Stimulated activated CD4-positive, alpha-beta T cell treated with anti-CD3 and anti-CD28 coated beads, Interleukin-1b, Interleukin-23, amount 100 ng/mL, for 1 hour (primary cell): ENCODE measurements at places on chromosomes 16 and 17.

DNA sequence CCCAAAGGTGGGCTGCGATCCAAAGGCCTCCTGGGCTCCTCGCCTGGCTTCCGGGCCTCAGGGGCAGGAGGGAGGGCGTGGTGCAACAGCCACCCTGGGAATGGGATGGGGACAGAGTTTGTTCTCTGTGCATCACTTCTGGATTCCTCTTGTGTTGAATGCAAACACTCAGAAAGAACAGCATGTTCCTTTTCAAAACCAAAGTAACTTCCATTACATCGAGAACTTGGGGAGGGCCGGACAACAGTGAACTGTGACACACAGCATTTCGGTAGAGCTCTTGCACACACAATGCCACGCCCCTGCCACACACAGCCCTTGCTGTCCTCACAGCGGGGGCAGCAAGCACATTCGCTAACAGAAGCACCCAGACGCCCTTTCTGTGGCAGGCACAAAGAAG, 36.1 kb upstream of the FASN start:
- no peak for DNase-seq

- no peak for DNase-seq
Observed at GRCh38 chr17:73901661-73902415, 257.6 kb upstream of the SDK2 start.

DNA sequence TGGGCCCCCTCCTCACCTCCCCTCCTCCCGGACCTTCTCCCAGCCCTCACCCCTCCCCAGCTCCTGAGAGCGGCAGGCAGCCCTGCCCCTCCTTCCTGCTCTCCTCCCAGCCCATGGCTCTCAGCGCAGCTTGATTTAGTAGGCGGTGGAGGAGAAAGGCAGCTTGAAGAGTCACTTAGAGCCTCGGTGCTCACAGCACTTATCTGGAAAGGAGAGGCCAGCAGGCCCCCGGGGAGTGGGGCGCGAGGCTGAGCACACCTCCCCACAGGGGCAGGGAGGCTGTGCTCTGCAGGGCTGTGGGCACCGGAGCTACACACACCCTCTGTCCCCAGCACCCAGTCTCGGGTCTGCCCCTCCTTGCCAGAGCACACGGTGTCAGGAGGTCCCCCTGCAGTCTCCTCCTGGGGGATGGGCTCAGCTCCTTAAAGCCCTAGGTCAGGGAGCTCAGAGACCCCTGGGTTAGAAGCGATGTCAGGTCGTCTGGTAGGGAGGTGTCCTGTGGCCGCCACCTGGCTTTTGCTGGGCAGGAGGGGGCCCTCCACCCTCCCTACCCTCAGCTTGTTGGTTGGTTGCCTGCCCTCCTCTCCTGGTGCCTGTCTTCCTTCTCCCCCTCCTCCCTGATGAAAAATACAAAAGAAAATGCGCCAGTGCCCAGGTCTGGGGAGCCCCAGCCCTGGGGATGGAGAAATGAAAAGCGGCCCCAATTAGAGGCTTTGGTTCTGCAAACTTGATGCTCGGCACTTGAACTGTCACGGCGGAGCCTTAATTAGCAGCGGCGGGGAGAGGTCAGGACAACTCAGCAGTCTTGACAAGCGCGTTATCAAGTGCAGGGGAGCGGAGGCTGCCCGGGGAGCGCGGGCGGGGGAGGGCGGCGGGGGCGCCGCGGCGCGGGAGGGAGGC, 151.1 kb upstream of the GSE1 start:
- no peak for DNase-seq

- no peak for DNase-seq
Observed at GRCh38 chr16:49275050-49275730, 6.4 kb downstream of the CBLN1 start.

DNA sequence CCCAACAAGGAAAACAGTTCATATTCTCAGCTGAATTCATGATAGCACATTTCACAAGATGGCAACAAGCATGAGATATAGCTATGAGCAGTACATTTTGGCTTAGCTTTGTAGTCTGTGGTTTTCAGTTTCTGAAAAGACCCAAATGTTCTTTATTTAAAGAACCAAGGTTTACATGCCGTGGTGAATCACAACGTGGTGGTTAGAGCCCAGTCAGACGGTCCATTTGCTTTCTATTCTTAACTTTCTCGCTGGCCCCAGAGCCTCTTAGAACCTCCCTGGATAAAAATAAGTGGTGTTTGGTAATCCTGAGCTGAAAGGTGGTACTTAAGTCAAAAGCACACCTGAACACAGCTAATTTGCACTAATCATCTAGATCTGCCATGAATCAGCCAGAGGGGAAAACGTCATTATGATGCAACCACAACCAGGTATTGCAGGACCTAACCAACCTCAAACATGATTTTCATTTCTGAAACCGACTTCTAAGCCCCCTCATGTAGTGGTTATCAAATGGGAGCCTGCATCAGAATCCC, 18.6 kb upstream of the HAPSTR1 start:
- no peak for DNase-seq

- no peak for DNase-seq
Observed at GRCh38 chr17:13864521-13864920, 204.8 kb upstream of the COX10 start.

DNA sequence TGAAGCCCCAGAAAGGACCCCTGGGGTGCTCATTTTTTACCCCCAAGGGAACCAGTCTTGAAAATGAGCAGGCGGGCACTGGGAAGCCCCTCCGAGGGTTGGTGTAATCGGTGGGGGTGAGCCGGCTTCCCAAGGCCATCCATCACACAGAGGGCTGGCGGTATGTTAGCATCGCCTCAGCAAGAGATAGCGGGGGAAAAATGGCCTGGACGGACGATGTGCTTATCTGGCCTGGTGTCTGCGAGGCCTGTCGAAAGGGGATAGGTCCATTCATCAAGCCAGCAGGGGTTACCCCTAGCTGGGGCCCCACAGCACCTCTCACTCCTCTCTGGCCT, 188.9 kb downstream of the IRF8 start:
- no peak for DNase-seq

- DNase-seq, result no peak
Observed at GRCh38 chr17:57914273-57915142, 40.7 kb downstream of the CUEDC1 start.

GRCh38 chr16:89200850-89201411, 594 bp upstream of the SLC22A31 start:
- no peak for DNase-seq

DNA sequence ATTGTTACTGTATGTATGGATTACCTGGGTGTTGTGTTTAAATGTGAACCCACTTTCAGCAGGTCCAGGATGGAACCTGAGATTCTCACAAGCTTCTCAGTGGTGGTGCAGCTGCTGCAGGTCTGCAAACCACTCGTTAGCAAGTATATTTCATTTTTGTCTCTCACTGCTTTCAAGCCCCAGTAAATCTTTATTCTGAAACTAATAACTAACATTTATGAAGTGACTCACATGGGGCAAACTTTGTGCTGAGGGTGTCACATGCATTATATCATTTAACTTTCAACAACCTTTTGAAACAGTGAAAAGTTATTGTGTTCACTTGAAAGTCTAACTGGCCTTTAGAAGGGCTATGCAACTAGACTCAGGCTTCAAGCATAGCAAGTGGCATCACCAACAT, 98.9 kb upstream of the DYNLRB2 start:
- no peak for DNase-seq

GRCh38 chr16:76653390-76654026, 376.3 kb downstream of the CNTNAP4 start:
- DNase-seq, result no peak

- no peak for DNase-seq
Observed at GRCh38 chr17:29592850-29593551, at the start of gene ANKRD13B. Gene ANKRD13B (plus strand): TSS chr17:29593132. CDS start chr17:29593622, 490 bp downstream.

DNA sequence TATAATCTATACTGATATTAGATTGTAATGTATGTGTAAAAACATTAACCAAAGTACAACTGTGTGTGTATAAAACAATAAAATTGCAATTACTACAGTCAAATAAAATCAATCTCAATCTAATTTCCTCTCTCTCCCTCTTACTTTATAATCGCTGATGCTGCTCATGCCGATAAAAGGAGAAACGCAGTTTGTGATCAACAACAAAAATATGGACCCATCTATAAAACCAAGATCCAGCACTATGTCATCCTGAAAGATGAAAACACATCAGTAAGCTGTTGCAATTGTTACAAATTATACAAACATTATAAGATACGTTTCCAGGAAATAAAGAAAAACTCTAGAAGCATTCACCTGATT, 33.5 kb upstream of the ABCA6 start:
- DNase-seq, result no peak

GRCh38 chr16:73457851-73458250, 409.9 kb upstream of the ZFHX3 start:
- DNase-seq, result no peak

- no peak for DNase-seq
Observed at GRCh38 chr17:66580184-66580955, 254.5 kb upstream of the CACNG5 start.

GRCh38 chr17:41340934-41341861, 9.4 kb downstream of the KRT33A start:
- DNase-seq, result no peak

DNA sequence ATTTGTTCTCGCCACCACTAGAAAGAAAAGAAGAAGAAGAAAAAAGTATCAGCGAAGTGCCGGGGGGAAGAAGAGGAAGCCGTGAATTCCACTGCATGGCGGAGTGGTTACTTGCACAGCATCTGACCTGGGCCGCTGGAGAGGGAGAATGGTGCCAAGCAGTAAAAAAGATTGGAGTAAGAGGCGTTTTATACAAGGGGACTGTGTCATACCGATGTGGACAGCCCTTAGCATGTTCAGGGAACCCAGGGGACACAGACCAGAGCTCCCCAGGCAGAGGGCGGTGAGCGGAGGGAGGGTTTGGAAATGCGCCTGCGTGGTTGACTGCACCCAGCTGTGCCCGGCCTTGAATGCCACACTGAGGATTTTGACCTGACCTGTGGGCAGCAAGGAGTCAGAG, 52.8 kb downstream of the PLXDC1 start:
- no peak for DNase-seq

DNA sequence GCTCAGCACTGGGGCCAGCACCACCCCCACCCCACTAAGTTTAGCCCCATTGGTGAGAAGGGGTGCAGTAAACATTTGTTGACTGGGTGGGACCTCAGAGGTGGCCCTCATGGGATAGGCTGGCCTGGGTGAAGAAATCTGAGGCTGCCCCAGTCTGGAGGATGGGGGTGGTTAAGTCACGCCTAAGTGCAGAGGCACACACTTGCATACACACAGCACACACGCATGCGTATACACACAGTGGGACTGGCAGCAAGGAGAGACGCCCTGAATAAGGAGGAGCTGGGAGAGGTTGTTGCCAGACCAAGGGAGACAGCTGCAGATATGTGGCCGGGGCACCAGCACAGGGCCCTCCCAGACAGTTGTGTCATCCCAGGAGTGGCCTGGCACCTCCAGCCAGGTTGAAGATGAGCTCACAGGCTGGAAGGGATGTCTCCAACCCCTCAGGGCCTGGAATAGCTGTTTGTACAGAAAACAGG, 3.0 kb upstream of the BCAR1 start:
- no peak for DNase-seq

- no peak for DNase-seq
Observed at GRCh38 chr17:82600731-82601446, 47.4 kb downstream of the WDR45B start.

GRCh38 chr16:19885451-19886072, 914 bp upstream of the GPRC5B start:
- DNase-seq, result no peak

DNA sequence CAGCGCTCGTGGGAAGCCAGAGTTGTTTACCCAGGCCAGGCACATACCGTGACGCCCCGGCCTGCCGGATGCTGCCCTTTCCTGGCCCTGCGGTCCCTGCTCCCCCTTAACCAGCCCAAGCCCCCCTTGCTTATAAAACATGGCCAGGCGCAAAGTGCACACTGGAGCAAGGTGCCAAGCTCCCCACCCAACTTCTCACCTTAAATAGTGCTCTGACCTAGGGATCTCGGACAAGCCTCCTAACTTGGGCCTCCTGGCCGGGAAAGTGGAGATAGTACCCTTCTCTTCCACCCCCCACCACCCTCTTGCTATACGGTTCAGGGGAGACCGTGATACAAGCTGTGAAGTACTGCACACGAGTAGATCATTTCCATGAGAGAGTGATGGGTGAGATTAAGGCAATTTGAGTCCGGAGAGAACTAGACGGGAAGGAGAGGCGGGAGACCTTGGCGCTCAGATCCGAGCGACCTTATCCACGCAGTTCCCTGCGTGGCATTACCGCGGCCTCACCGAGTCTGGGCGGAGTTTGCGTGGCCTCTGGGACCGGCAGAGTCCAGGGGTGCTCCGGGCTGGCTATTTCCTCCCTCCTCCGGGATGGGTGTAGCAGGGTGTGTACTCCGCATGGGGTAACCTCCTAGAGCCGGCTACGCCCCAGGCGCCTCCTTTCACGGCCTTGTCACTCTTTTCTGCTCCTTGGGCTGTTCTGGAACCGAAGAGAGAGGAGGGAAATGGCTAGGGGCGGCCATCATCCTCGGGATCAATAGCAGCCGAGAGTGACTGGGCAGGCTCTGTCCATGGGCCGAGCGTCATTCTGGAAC, 4.4 kb upstream of the LHX1 start:
- DNase-seq, result no peak

DNA sequence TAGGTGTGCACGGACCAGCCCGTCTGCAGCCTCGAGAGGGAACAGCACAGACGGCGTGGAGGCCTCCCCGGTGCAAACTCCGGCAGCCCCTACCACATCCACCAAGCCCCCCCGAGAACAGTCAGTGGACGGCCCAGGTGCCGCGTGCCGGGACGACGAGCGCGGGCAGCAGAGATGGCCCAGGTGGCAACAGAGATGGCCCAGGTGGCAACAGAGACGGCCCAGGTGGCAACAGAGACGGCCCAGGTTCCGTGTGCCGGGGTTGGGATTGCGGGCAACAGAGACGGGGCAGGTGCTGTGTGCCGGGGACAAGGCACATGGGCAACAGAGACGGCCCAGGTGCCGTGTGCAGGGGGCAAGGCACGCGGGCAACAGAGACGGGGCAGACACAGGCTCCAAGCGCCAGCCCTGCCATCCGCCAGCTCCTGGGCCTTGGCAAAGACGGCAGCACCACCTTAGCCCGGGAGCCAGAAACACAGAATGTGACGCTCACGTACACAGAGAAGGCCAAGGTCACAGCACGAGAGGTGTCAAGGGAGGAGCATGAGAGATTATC, 31.1 kb downstream of the RPH3AL start:
- no peak for DNase-seq

GRCh38 chr16:88983771-88984687, 7.0 kb upstream of the CBFA2T3 start:
- no peak for DNase-seq

DNA sequence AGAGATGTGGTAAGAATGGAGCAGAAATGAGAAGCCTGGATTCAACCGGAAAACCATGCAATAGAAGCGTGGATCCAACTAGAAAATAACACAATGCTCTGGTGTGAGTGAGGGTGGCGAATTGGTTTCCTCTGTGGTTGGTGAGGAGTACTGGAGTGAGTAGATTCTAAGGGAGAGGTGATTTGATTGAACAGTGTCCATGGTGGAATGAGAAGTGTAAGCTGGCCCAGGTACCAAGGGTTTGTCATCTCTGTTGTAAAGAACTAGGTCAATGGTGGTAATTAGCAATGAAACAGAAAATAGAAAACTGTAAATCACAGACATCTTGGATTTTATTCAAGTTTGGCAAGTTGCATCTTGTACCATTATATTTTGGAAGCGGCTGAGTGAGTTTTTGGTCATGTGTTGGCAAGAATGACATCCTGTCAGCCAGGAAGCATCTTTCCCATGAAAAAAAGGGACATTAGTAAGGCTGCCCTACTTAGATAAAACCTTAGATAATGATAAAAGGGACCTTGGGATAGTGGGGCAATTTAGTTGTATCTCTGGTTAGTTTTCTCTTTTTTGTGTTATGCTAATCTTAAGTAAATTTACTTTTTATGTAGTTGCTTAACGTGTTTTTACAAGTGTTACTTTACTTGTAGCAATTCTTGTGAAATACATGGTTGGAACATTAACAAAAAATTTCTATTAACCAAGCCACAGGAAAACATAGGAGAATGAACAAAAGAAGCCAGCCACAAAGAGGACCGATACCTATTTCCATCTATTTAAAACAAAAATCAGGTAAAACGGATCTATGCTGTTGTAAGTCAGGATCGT, 20.9 kb downstream of the HSD17B2 start:
- no peak for DNase-seq
